ENCODE measurements at places on chromosomes 1 and 21.

- H3K36me3 ChIP-seq = no peaks in the 10 kb centered on the region
- H3K4me3 ChIP-seq = no peak overlapping the region
- no peak overlapping the region for H3K27ac ChIP-seq
- DNase-seq = no peak
These were observed 5.1 kb upstream of the TRIM62 start for GRCh38 chr1:33186936-33187335.

DNA sequence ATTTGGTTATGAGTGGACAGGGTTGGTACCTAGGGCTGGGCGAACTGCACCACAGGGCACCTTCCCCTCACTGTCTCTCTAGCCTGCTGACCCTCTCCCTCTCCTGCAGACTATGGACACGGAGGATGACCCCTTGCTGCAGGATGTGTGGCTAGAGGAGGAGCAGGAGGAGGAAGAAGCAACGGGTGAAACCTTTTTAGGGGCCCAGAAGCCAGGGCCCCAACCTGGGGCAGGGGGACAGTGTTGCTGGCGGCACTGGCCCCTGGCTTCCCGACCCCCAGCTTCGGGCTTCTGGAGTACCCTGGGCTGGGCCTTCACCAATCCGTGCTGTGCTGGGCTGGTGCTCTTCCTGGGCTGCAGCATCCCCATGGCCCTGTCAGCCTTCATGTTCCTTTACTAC, 21.9 kb downstream of the DISP3 start:
- H3K4me1 ChIP-seq = no peaks in the 10 kb centered on the region
- no peaks in the 10 kb centered on the region for H3K36me3 ChIP-seq
- H3K4me3 ChIP-seq = no peak overlapping the region
- H3K27me3 ChIP-seq = peaks cover 61% of the 10 kb centered on the region
- DNase-seq = no peak

- DNase-seq = no peak
- no peaks in the 10 kb centered on the region for H3K4me1 ChIP-seq
- no peaks in the 10 kb centered on the region for H3K27me3 ChIP-seq
- H3K4me3 ChIP-seq = no peak overlapping the region
- no peaks in the 10 kb centered on the region for H3K36me3 ChIP-seq
- no peak overlapping the region for H3K27ac ChIP-seq
These were observed 411.9 kb downstream of the ZP4 start for GRCh38 chr1:237478842-237479241.

DNA sequence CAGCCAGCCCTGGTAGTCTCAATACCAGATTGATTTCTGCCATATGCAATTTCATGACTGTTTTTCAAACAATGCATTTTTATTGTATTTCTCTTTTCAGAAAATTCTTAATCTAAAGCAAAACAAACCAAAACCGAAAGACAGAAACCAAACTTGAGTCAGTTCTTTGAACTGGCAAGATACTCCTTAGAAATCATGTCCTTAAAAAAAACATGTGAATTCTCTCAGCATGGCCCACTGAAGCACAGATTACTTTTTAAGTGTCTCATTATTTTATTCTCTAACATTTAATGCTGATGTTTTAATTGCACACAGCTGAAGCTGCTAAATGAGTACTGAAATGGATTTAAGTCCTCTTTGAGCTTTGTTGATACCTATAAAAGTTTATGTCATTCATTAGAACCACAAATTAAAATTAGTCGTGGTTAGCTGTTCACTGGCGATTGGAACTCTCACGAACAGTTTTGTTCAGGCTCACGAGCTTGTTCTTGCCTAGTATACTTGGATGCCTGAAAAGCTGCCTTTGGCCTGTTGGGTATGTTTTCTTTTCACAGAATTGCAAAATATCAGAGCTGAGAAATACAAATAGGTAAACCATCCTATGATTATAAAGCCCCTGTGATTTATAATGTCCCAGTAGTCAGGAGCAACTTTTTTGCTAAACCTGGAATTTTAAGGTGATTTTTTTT, 87.5 kb downstream of the CAMTA1 start:
- H3K36me3 ChIP-seq = peaks cover 15% of the 10 kb centered on the region
- H3K27me3 ChIP-seq = no peaks in the 10 kb centered on the region
- no peak for DNase-seq
- no peak overlapping the region for H3K4me3 ChIP-seq
- H3K4me1 ChIP-seq = peaks cover 75% of the 10 kb centered on the region

- DNase-seq = no peak
- H3K4me1 ChIP-seq = no peaks in the 10 kb centered on the region
- no peak overlapping the region for H3K4me3 ChIP-seq
- no peaks in the 10 kb centered on the region for H3K36me3 ChIP-seq
- no peak overlapping the region for H3K27ac ChIP-seq
These were observed 24.0 kb upstream of the BTG3 start for GRCh38 chr21:17636711-17637110.

DNA sequence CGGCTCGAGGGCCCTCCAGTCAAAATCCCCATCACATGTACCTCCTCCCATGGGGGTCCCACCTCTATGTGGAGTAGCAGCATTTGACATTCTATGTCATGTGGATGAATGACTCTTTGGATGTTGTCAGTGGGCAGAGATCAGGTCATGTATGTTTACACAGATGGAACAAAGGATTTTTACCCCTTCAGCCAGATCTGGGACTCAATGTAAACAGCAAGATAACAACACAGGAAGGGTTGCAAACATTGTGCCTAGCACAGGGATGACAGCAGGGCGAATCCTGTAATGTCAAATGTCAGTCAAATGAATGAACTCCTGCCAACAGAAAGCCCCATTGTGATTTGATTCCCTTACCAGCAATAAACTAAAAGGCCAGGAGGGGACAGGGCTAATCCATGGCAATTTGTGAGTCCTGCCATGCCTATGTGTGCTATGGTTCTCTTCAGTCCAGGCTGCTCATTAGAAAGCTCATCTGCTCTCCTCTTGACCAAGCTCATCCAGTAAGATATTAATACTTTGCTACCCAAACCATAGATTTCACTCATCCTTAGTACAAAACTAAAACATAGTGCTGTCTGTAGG, 60.3 kb downstream of the PGBD5 start:
- no peak overlapping the region for H3K27ac ChIP-seq
- H3K4me1 ChIP-seq = no peaks in the 10 kb centered on the region
- peaks cover 13% of the 10 kb centered on the region for H3K27me3 ChIP-seq

DNA sequence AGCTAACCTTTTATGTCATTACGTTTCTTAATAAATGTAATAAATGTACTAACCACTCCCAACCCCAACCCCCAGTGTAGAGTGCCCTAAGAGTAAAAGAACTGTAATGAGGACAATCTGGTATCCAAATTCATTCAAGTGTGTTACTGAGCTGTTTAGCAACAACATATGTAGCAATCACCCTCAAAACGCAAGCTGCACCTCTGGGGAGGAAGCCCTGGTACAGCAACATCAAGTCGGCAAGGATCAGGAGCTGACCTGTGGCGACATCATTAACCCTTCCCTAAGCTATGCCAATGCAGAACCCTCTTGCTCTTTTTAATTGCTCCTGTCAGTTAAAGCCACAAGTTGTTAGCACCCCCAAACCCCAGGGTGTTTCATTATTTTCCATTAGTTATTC, 47.1 kb downstream of the STX6 start:
- H3K27ac ChIP-seq = no peak overlapping the region
- H3K36me3 ChIP-seq = peaks cover 59% of the 10 kb centered on the region
- H3K4me1 ChIP-seq = peaks cover 3% of the 10 kb centered on the region
- H3K27me3 ChIP-seq = no peaks in the 10 kb centered on the region

- H3K4me1 ChIP-seq = no peaks in the 10 kb centered on the region
- no peak overlapping the region for H3K4me3 ChIP-seq
- no peaks in the 10 kb centered on the region for H3K36me3 ChIP-seq
These were observed 1.3 kb downstream of the CATSPER4 start for GRCh38 chr1:26191739-26192138.

DNA sequence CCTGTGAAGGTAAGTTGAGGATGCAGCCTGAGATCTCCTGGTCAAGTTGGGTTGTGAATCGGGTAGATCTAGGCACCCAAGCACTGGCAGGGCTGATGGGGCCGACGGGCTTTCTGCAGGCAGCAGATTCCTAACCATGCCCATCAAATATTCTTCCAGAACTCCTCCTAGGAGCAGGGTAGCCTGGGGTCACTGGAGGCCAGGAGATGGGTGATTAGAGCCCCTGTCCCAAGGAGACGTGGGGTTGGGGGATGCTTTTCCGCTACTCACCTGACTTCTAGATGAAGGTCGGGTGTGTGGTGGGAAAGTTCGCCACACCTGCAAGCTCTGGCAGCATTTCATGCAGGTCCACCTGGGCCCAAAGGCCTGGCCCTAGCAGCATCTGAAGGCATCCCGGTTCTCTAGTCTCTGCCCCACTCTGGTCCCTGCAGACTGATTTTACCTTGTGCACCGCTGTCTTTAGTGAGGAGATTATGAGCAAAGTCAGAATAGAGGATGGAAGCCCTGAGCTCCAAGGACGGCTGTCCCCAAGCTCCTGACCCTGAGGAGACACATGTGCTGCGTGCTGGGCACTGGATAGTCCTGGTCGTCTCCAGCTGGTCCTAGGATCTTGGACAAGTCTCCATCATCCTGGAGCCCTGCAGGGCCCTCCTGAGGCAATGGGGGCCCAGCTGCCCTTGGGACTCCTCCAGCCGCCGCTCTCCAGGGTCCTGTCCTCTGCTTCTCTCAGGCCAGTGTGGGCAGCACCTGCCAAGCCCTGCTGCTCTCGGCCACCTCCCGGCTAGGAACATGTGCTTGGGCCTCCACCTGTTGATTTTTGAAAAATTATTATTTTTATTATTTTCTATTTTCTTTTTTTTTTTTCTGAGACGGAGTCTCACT, 21.8 kb upstream of the C2CD2 start:
- H3K27ac ChIP-seq = no peak overlapping the region
- no peak for DNase-seq
- H3K4me3 ChIP-seq = no peak overlapping the region

- H3K4me1 ChIP-seq = no peaks in the 10 kb centered on the region
- no peak overlapping the region for H3K27ac ChIP-seq
These were observed 10.5 kb downstream of the ADORA1 start for GRCh38 chr1:203138066-203138465.

GRCh38 chr1:240352769-240353168, 259.2 kb downstream of the GREM2 start:
- H3K27me3 ChIP-seq = no peaks in the 10 kb centered on the region
- H3K4me1 ChIP-seq = no peaks in the 10 kb centered on the region
- H3K27ac ChIP-seq = no peak overlapping the region
- DNase-seq = no peak
- no peaks in the 10 kb centered on the region for H3K36me3 ChIP-seq
- no peak overlapping the region for H3K4me3 ChIP-seq

GRCh38 chr1:34627465-34628240, 127.2 kb upstream of the GJB5 start:
- H3K4me3 ChIP-seq = no peak overlapping the region
- H3K27me3 ChIP-seq = peaks cover 14% of the 10 kb centered on the region
- no peaks in the 10 kb centered on the region for H3K4me1 ChIP-seq

DNA sequence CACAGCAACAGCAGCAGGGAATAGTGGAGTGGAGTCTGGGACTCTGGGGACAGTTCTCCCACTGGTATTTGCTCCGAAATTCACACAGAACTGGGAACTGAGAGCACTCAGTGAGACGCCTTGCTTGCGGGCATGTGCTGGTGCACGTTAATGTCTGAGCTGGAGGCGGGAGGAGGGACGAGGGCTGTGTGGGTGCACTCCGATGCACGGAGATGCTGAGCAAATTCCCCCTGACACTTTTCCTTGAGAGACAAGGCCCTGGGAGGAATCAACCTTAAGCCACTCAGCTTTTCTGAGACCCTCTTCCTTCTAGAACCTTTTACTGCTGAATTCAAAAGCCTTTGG, 2.8 kb downstream of the RGS8 start:
- no peak overlapping the region for H3K27ac ChIP-seq
- no peak overlapping the region for H3K4me3 ChIP-seq
- H3K4me1 ChIP-seq = no peaks in the 10 kb centered on the region
- no peak for DNase-seq

DNA sequence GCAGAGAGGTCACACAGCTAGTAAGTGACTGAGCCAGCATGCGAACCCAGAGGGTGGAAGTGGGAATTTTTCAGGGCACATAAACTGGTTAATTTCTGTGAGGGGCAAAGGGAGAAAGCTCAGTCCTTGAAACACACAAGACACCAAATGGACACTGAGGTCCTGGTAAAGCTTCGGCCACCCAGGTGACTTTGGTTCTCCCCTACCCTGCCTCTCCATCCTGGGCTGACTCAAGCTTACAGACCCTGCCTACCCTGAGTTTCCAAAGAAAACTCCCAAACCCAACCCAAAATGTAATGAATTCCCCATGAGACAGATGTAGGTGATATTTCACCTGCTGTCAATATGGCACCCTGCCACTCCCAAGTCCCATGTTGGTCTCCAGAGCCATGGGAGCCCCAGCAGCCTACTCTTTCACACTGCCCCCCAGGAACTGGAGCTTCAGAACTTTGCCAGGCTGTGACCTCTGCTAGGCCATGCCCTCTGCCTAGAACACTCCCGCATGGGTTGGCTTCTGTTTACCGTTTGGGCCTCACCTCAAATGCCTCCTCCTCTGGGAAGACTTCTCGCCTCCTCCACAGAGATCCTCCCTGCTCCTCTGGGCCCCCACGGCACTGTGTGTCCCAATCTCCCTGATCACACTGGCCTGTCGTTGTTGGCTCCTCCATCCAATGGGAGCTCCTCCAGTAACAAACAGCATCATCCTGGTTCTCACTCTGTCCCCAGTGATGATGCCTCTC, 3.7 kb upstream of the LRP8 start:
- H3K27ac ChIP-seq = no peak overlapping the region
- H3K4me3 ChIP-seq = no peak overlapping the region
- H3K36me3 ChIP-seq = no peaks in the 10 kb centered on the region
- DNase-seq = peak; percentile 11
- no peaks in the 10 kb centered on the region for H3K27me3 ChIP-seq
